ENCODE measurements at places on chromosomes 6 and 20.

- no peak for DNase-seq
Observed at GRCh38 chr6:456358-456867, 64.9 kb downstream of the IRF4 start.

GRCh38 chr20:58393299-58393698 lies 4.3 kb downstream of the VAPB start:
- DNase-seq: no peak

GRCh38 chr6:87071683-87072082 lies 23.2 kb downstream of the CGA start:
- DNase-seq: no peak

- no peak for DNase-seq
Observed at GRCh38 chr6:44078827-44079671, 48.2 kb downstream of the MRPL14 start.

GRCh38 chr6:39791311-39791710 lies 865 bp upstream of the DAAM2 start:
- DNase-seq: no peak
